Amniotic stem cell (primary cell): ENCODE measurements at places on chromosomes 3 and 15.

DNA sequence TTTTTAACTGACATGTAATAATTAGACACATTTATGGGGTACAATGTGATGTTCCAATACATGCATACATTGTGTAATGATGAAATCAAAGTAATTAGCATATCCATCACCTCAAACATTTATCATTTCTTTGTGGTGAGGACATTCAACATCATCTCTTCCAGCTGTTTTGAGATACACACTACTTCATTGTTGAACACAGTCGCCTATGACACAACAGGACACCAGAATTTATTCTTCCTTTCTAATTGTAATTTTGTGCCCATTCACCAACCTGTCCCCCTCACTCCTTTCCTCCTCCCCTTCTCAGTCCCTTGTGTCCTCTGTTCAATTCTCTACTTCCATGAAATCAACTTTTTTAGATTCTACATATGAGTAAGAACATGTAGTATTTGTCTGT, 113.4 kb upstream of the CBLB start:
- DNase-seq, result no peak

GRCh38 chr3:135918600-135918999, 46.9 kb upstream of the PPP2R3A start:
- DNase-seq, result peak; percentile 14

GRCh38 chr3:99747915-99748314, 69.7 kb upstream of the CMSS1 start:
- no peak for DNase-seq

- DNase-seq, result no peak
These were observed 80.8 kb downstream of the ISG20 start for GRCh38 chr15:88719654-88720053.

- DNase-seq, result no peak
These were observed 57.6 kb upstream of the FRMD4B start for GRCh38 chr3:69443457-69443920.

- no peak for DNase-seq
These were observed 4.6 kb upstream of the ALCAM start for GRCh38 chr3:105362021-105362665.

- no peak for DNase-seq
These were observed 608.3 kb downstream of the NTRK3 start for GRCh38 chr15:87648278-87648677.

DNA sequence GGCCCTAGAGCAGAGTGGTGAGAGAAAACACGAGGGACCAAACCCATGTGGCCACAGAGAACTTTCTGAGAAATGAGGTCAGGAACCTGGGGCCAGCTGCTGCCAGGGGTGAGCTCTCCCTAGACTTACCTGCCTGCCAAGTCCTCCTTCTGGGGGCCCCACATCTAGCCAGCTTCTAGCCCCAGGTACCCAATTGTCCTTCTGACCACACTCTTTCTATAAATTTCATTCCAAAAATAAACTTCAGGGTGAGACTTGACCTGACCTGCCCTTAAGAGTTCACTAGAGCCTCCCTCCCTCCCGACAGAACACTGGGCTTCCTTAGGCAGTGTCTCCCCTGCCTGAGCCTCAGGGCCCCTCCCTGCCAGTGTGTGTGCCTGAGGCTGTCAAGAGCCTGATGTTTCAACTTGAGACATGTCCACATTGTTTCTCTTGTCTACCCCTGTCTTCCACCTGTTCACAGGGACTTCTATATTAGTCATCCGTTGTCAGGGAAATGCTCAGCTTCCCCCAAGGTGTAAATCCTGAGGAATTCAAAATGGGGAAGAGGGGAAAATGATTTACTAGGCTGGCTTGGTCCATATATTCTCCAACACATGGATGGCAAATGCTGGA, 312.8 kb upstream of the TLE3 start:
- DNase-seq, result no peak

GRCh38 chr3:16064642-16065414, 109.7 kb upstream of the GALNT15 start:
- DNase-seq, result peak; percentile 61

- no peak for DNase-seq
These were observed 127.4 kb downstream of the TIGIT start for GRCh38 chr3:114421204-114421603.

DNA sequence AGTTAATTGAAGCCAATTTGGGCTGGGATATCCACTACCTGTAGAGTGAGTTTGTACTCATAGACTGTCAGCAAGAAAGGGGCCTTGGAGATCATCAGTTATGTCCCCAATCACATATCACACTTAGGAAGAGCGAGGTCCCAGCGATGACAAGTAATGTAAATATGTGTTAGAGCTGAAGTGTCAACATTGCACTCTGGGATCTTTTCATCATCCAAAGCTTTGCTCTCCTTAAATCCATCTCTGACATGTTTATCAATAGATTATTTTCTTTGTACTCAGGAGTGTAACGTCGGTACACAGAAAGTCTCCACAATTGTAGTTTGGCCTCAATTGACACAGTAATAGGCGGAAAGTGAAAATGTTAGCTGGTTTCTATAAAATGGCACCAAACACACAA, 113.7 kb upstream of the TPRG1 start:
- DNase-seq, result no peak

DNA sequence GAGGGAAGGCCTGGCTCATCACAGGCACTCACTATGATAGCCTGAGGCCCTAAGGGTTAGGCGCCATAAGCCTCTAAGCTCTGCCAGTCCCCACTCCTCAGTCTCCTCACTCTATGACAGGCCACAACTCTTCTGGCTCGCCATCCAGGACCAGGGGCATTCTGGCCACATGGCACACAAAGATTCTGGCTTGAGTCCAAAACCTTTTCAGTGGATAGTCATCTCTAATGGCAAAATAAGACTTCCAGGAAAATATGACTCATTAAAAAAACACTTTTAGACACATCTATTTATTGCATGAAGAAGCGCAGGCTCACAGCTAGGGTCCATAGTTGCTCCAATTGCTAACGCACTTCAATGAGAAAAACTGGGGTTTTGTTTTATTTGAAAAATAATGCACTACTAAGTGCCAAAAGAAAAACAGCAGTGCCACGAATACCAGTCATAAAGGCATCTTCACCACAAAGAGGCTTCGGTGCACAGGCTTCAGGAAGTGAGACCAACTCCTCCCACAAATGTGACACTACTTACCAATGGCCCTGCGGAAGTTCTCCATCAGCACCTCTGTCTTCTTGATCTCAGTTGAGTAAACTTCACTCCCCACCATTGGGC, 11.1 kb downstream of the RUVBL1 start:
- peak; percentile 91 for DNase-seq

GRCh38 chr3:179133575-179133974, 14.6 kb upstream of the PIK3CA start:
- no peak for DNase-seq

GRCh38 chr3:155647206-155647605, 97.7 kb downstream of the PLCH1 start:
- DNase-seq, result no peak

GRCh38 chr3:65664446-65664845, 374.3 kb downstream of the MAGI1 start:
- no peak for DNase-seq

DNA sequence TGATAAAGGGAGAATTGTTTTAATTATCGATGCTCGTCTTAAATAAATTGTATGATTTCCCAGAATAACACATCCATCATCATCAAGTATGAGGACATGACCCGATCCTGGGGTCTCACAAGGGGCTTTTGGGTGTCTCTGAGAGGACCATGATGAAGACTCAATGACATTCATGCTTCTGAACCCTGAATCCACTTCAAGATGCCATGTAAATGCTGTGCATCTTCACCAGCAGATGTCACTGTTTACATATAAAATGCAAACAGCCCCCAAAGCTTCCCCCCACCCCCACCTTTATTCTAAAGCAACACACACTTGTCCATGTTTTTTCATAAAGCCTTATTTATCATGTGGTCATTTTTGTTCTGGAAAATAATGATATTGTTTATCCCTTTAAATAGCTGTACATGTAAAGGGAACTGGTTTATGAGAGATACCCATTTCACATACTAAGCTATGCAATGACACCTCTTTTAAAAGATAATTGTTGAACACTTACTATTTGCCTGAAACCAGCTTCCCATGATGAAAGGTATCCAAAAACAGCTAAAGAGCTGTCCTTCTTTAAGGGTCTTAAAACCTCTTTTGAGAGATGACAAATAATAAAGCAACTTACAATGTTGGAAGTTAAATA, 69.7 kb upstream of the UBE3A start:
- peak; percentile 29 for DNase-seq

GRCh38 chr3:50221411-50222168, 14.4 kb upstream of the GNAI2 start:
- DNase-seq, result no peak

GRCh38 chr15:48796930-48797329, 13.9 kb downstream of the CEP152 start:
- DNase-seq, result peak; percentile 9

DNA sequence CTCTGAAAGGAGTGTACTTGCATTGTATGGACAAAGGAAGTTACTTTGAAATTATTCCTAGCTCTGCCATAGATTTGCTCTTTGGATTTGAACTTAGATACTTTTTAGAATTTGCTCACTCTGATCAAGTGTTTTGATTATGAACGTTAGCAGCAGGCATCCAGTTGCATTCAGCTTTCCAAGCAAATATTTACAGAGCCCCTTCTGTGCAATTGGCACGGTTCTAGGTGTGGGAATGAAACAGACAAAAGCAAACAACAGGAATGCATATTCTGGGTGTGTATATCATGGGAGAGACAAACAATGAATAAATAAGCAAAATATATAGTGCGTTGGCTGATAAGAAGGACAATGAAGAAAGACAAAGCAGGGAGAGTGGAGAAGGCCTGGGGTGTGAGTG, 125.5 kb upstream of the ADAMTS9 start:
- DNase-seq, result no peak

DNA sequence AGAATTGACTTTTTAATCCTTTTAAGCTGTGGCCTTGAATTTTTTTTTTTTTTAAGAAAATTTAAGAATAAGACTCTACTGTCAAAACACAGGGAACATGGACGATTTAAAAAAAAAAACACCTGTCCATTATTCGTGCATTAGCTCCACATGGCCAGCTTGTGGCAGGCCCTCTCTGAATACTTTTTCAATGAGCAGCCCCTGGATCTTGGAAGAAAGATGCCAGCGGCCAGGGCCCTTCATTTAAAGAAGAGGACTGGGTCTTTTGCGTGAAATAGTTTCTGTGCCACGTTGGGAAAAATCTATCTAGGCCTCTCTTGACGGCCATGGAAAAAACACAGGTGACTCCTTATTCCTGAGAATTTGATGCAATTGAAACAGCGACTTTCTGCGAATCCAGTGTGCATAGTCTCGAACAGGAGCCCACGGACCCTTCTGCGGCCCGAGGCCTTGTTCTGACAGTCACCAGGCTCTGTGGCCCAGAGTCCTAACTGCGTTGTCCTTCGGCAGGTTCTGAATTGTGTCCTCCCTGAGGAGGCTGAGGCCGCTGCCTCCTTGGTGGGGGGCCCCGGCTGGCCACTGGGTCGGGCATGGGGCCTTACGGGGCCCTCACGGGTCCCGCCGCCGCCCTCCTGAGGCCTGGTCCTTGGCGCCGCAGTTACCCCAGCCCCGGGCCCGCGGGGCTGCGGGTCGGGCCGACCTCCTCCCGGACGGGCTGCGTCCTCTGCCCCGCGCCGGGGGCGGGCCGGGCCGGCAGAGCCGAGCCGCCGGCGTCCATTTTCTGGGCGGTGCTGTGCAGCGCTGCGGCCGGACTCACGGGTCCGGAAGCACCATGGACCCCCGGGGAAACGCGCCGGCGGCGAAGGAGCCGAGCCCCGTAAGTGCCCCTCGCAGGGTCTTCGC, 33.5 kb downstream of the ZBTB38 start:
- no peak for DNase-seq

- no peak for DNase-seq
These were observed 133.4 kb upstream of the BHLHE40 start for GRCh38 chr3:4845882-4846281.

GRCh38 chr3:172189987-172190603, 150.7 kb downstream of the FNDC3B start:
- DNase-seq, result no peak

DNA sequence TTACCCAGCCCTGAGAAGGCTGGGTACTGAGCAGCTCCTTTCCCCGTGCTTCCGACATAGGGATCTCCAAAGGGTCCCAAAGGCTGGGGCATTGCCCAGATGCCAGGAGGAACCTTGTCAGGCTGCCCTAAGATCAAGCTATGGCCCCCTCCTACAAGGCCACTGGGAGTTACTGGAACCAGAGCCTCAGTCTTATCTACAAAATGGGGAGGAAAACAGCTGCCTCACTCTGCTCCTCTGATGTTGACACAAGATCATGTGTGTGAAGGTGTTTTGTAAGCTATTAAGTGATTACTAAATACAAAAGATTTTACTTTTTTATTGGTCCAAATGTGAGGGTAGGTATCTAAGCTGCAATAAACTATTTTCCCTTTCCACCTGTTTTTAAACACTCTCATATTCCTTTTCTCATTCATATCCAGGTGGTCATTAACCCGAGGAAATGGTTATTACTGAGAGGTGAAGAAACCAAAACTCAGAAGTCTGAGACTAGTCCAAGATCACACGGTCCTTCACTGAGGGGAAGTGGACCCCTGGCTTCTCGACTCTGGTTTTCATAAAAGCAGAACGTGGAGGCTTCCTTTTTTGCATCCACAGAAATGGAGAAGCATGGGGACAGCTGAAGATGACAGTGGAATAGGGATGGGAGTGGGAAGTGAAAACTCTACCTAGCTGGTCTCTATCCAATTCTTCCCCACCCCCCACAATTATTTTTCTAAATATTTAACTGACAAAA, 1.7 kb downstream of the ARPIN start:
- no peak for DNase-seq

DNA sequence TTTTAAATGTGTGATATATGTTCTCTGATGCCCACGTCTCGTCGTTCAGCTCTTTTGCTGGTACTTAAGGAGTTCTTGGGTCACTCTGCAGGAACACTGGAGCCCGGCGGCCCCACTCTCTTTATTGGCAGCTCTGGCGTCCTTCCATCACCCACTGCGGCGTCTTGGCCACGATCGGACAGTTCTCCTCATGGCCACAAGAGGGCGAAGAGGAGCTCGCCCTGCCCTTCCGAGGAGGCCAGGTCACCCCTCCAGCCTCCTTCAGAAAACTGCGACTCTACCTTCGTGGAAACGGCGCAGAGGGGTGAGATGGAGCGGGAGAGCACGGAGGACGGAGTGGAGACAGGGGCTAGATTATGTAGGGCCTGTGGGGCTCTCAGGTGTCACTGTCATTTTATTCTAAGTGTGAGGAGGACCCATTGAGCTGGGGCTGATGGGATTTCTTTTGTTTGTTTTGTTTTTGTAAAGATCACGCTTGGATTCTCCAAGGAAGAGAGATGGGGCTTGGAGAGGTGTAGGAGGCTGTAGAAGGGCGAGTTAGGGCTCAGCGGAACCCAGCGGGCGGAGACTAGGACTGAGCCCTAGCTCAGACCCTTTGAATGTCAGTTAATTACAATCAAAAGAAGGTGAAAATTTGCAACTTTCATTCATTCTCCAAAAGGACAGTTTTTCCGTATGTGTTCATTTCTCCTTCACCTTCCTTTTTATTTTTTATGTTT, 28.0 kb upstream of the GABRA5 start:
- DNase-seq, result no peak

GRCh38 chr3:32340611-32341365, 50.9 kb upstream of the CMTM7 start:
- DNase-seq, result no peak

DNA sequence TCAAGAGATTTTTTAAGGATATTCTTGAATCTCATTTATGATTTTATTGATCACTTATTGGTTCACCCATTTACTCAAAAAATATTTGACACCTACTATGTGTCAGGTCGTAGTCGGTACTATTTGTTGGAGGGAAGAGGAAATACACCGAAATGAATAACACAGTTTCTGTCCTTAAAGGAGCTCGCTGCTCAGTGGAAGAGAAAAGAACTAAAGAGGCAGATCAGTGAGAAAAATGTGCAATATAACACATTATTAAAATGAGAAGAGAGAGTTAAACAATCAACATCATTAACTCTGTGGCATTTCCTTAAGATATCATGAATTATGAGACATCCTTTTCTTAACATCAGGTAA, 56.1 kb upstream of the ADAMTS9 start:
- no peak for DNase-seq
